ENCODE measurements at places on chromosomes 2 and 18. TPM values are rescaled to one million over a fixed set of nuclear protein-coding genes. Genes with fewer than 3 reads are reported as not detected.

- H3K27ac ChIP-seq: no peak overlapping the region
- H3K27me3 ChIP-seq: peaks cover 36% of the 10 kb centered on the region
- peak overlapping the region; percentile 85 for H3K4me3 ChIP-seq
- peaks cover 14% of the 10 kb centered on the region for H3K4me1 ChIP-seq
These were observed 1.1 kb upstream of the LIPG start for GRCh38 chr18:49560624-49561288.

The ITGA4 gene
- polyA plus RNA-seq: 1.2 TPM

DNA sequence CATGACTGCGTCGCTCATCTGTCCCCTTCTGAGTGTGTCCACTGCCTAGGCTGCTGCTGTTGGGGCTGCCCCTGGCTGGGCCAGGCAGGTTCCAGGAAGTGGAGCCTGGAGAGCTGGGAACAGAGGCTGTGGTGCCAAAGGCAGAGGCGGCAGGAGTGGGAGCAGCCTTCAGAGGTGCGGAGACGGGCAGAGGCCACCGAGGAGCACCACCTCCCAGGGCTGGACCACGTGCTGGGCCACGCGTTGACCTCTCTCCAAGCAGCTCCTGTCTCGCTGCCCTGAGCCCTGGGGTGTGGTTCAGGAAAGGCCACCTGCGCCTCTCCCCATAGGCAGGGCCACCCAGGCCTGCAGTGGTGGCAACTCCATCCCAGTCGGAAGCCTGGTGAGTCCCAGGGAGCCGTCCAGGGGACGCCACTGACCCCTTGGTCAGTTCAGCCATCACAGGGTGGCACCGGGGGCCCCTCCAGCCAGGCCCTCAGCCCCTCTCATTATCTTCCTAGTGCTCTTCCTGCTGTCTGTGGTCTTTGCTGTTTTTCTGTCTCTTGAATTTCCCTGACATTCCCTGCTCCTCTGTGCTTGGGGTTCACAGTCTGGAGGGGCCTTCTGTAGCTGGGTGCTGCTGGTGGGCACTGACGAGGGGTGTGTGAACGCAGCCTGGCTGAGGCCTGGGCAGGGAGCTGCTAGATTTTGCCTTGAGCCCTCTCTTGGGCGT, 122.8 kb upstream of the HS6ST1 start:
- H3K4me1 ChIP-seq: peaks cover 21% of the 10 kb centered on the region
- DNase-seq: no peak
- no peak overlapping the region for H3K27ac ChIP-seq

- H3K4me1 ChIP-seq: peaks cover 5% of the 10 kb centered on the region
- no peak overlapping the region for H3K27ac ChIP-seq
- DNase-seq: no peak
- H3K36me3 ChIP-seq: no peaks in the 10 kb centered on the region
These were observed 166.8 kb downstream of the BCL2 start for GRCh38 chr18:63152791-63153190.

GRCh38 chr18:13909141-13909940, 6.0 kb downstream of the MC2R start:
- H3K4me1 ChIP-seq: no peaks in the 10 kb centered on the region
- DNase-seq: no peak
- no peaks in the 10 kb centered on the region for H3K27me3 ChIP-seq
- no peak overlapping the region for H3K27ac ChIP-seq

GRCh38 chr2:172427990-172428831, 825 bp downstream of the ITGA6 start:
- 0 out of 2 replicates have a peak, but pooled peaks cover 8% of the 10 kb centered on the region for H3K27me3 ChIP-seq
- peaks cover 58% of the 10 kb centered on the region for H3K4me1 ChIP-seq
- peak; percentile 82 for DNase-seq

The IL18RAP gene
- not detected for polyA plus RNA-seq

DNA sequence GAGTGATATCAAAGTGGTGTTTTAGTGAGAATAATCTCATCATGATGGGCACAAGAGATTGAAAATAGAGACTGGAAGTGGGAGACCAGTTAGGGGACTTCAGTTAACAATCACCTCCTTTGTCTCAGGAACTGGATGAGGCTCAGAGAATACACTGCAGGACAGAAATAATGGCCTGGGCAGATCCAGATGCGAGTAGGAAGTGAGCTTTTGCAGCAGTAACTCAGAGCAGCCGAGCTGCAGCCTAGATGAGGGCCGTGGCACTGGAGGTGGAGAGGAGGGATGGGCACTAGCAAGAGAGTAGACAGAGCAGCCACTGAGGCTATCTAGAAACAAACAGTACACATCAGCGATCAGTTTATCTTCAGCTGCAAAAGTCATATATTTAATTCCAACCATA, 48.6 kb downstream of the CYB5A start:
- no peaks in the 10 kb centered on the region for H3K27me3 ChIP-seq
- no peaks in the 10 kb centered on the region for H3K36me3 ChIP-seq
- peaks cover 8% of the 10 kb centered on the region for H3K4me1 ChIP-seq
- no peak for DNase-seq

The CIB4 gene
- not detected for polyA plus RNA-seq

DNA sequence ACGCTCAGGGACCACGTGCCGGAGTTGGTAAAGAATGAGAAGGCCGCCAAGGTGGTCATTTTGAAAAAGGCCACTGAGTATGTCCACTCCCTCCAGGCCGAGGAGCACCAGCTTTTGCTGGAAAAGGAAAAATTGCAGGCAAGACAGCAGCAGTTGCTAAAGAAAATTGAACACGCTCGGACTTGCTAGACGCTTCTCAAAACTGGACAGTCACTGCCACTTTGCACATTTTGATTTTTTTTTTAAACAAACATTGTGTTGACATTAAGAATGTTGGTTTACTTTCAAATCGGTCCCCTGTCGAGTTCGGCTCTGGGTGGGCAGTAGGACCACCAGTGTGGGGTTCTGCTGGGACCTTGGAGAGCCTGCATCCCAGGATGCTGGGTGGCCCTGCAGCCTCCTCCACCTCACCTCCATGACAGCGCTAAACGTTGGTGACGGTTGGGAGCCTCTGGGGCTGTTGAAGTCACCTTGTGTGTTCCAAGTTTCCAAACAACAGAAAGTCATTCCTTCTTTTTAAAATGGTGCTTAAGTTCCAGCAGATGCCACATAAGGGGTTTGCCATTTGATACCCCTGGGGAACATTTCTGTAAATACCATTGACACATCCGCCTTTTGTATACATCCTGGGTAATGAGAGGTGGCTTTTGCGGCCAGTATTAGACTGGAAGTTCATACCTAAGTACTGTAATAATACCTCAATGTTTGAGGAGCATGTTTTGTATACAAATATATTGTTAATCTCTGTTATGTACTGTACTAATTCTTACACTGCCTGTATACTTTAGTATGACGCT, 5.8 kb downstream of the MYCN start:
- DNase-seq: no peak
- peak overlapping the region; percentile 100 for H3K4me3 ChIP-seq
- peaks cover 39% of the 10 kb centered on the region for H3K36me3 ChIP-seq

The TBR1 gene
- polyA plus RNA-seq: not detected

DNA sequence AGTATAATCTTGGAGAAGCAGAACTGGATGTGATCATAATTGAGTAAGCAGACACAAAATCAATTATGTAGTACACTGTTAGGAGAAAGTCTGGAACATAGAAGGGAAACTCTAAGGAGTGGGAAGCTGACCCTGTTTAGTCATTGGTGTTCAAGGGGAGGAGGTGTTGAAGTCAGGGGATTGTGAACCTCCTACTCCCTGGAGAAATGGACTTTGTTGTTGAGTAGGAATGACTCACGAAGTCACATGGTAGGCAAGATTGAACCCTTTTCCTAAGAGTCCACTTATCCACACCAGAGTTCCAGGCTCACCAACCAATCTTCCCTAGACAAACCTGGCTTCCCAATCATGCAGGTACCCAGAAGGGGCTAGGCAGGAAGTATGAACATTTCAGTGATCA, 81.0 kb upstream of the BCL11A start:
- H3K27ac ChIP-seq: no peak overlapping the region
- no peak for DNase-seq
- no peaks in the 10 kb centered on the region for H3K36me3 ChIP-seq

The CYP26B1 gene
- 0.07 TPM for polyA plus RNA-seq

GRCh38 chr2:234373481-234374149, 123.3 kb downstream of the ARL4C start:
- no peaks in the 10 kb centered on the region for H3K36me3 ChIP-seq
- H3K4me1 ChIP-seq: peaks cover 5% of the 10 kb centered on the region

DNA sequence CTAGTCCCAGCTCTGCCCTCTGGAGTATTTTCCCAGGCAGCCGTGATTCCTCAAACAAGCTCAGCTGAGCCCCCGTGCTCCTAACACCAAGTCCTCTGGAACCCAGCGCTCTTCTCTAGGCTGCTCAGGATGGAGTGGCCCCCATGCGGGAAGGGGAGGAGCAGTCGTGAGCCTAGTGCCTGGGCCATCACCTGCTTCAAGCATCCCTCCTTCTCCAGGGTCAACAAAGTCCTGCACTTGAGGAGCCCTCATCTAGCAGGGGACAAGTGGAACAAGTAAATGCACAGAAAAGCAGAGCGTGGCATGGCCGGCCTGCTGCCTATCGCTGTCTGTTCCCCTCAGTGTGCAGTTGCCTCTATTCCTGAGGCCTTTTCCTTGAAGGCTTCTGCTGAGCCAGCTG, 168.6 kb downstream of the INHBB start:
- peaks cover 8% of the 10 kb centered on the region for H3K4me1 ChIP-seq
- no peak overlapping the region for H3K4me3 ChIP-seq
- DNase-seq: no peak
- H3K27me3 ChIP-seq: no peaks in the 10 kb centered on the region
- no peak overlapping the region for H3K27ac ChIP-seq

- H3K27me3 ChIP-seq: no peaks in the 10 kb centered on the region
- H3K4me3 ChIP-seq: no peak overlapping the region
- H3K27ac ChIP-seq: peak overlapping the region; percentile 34
- H3K36me3 ChIP-seq: no peaks in the 10 kb centered on the region
- DNase-seq: peak; percentile 80
These were observed 57.4 kb upstream of the PCBP1 start for GRCh38 chr2:70029814-70030409.

DNA sequence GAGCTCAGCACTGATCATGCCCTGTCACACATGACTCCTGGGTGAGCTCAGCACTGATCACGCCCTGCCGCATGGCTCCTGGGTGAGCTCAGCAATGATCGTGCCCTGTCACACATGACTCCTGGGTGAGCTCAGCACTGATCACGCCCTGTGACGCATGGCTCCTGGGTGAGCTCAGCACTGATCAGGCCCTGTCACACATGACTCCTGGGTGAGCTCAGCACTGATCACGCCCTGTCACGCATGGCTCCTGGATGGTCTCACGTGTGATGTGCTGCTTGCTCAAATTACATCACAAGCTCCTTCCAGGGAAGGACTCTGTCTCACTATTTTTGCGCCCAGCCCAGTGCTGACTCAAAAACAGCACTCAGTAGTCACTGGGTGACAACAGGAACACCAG, 258.0 kb downstream of the HDAC4 start:
- DNase-seq: no peak
- H3K27ac ChIP-seq: no peak overlapping the region
- H3K4me1 ChIP-seq: no peaks in the 10 kb centered on the region
- no peaks in the 10 kb centered on the region for H3K27me3 ChIP-seq
- no peaks in the 10 kb centered on the region for H3K36me3 ChIP-seq

DNA sequence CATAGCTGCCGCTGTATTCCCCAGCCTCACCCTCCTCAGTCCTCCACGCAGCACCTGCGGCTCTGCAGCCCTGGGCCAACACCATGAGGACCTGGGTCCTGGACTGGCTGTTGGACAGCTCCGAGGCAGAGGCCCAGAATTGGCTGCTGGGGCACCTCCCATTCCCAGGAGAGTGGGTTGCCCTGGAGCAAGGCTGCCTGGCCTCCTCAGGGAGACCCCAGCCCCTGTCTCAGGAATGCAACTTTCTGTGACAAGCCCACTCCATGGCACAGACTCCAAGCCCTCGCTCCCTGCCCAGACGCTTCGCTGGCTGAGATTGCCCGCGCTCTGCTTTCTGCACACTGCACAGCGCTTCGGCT, 33.0 kb downstream of the CYP26B1 start:
- DNase-seq: no peak
- H3K4me3 ChIP-seq: no peak overlapping the region
- H3K27me3 ChIP-seq: no peaks in the 10 kb centered on the region

GRCh38 chr18:23422751-23423418, 30.2 kb upstream of the RIOK3 start:
- no peak overlapping the region for H3K27ac ChIP-seq
- H3K4me3 ChIP-seq: no peak overlapping the region
- H3K27me3 ChIP-seq: no peaks in the 10 kb centered on the region
- H3K36me3 ChIP-seq: no peaks in the 10 kb centered on the region
- no peak for DNase-seq
- no peaks in the 10 kb centered on the region for H3K4me1 ChIP-seq

- no peaks in the 10 kb centered on the region for H3K27me3 ChIP-seq
- DNase-seq: peak; percentile 12
- no peaks in the 10 kb centered on the region for H3K4me1 ChIP-seq
- no peak overlapping the region for H3K4me3 ChIP-seq
- H3K36me3 ChIP-seq: no peaks in the 10 kb centered on the region
- no peak overlapping the region for H3K27ac ChIP-seq
These were observed 93.8 kb upstream of the LDAH start for GRCh38 chr2:20916604-20917286.

- H3K36me3 ChIP-seq: no peaks in the 10 kb centered on the region
- no peaks in the 10 kb centered on the region for H3K4me1 ChIP-seq
- H3K4me3 ChIP-seq: no peak overlapping the region
- DNase-seq: no peak
- no peak overlapping the region for H3K27ac ChIP-seq
- H3K27me3 ChIP-seq: no peaks in the 10 kb centered on the region
These were observed 247.4 kb upstream of the CELF4 start for GRCh38 chr18:37812961-37813360.

DNA sequence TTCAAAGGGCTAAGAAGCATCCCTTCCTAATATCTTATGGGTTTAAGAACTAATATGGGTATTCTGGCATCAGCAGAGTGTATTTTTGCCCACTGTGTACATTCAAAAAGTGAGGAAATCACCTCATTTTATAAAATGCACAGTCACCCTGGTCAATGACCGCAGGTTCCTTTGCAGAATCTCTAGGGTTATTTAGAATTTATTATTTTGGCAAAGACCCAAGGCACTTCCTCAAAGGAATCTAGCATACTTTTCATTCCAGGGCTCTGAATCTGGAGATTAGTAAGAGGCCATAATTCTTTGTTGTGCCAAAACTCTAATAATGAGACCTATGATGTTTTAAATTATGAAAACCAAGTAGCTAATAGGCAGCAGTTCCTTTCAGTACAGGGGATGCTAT, 27.2 kb upstream of the CDH2 start:
- no peaks in the 10 kb centered on the region for H3K36me3 ChIP-seq
- no peaks in the 10 kb centered on the region for H3K27me3 ChIP-seq
- H3K27ac ChIP-seq: no peak overlapping the region
- DNase-seq: no peak
- no peaks in the 10 kb centered on the region for H3K4me1 ChIP-seq

GRCh38 chr2:234747032-234747431, 204.8 kb upstream of the SH3BP4 start:
- H3K4me1 ChIP-seq: no peaks in the 10 kb centered on the region
- DNase-seq: no peak
- H3K36me3 ChIP-seq: no peaks in the 10 kb centered on the region
- no peaks in the 10 kb centered on the region for H3K27me3 ChIP-seq
- H3K27ac ChIP-seq: no peak overlapping the region
- H3K4me3 ChIP-seq: no peak overlapping the region

The ANKRD23 gene
- 5.0 TPM for polyA plus RNA-seq
